ENCODE measurements at places on chromosomes 2 and 18.

GRCh38 chr2:46082531-46083485, 214.4 kb upstream of the EPAS1 start:
- no peak for DNase-seq

DNA sequence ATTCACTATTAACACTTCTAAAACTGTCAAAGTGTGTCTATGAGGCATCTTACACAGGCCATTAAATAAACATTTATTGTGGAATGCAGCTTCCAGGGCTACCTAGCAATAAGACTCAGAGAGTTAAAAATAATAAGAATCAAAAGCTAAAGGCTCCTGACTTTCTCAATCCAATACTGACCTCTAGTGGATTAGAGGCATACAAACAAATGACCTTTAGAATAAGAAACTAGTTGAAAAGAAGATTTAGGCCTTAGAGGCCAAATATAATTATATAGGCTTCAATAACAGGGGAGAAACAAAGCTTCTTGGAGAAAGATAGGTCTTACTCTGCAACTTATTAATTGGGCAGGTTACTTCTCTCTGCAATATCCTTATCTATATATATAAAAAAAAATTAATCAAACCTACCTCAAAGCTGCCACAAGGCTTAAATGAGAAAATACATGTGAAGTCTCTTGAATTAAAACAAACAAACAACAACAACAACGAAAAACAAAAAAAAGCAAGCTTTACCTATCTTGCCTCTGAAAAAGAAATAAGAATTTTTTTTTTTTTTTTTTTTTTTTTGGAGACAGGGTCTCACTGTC, 246.1 kb downstream of the EXOC6B start:
- no peak for DNase-seq

- DNase-seq, result no peak
Measured at GRCh38 chr18:56891116-56891515, 240.0 kb downstream of the WDR7 start.

- no peak for DNase-seq
Measured at GRCh38 chr2:72988726-72989273, 71.5 kb downstream of the EMX1 start.
